ENCODE measurements at places on chromosomes 5 and 9.

DNA sequence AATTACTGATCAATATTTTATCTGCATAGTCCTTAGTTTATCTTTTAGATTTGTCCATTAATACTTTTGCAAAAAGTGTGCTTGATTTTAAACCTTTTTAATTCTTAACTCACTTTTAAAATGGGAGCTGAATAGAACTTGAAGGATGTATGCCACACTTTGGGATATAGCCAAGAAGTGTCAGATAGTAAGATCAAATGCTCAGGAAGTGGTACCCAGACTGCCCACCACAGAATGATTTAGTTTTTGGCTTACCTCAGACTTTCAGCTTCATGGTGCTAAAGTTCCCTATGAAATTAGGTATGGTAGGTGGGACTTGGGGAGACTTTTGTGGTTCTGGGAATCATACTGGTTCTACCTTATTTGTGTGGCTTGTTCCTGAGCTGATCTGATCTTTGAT lies 14.7 kb downstream of the FOCAD start:
- DNase-seq = no peak

GRCh38 chr5:142982821-142983200 lies 212.6 kb downstream of the ARHGAP26 start:
- DNase-seq = no peak

- DNase-seq = peak; percentile 81
Observed at GRCh38 chr5:168793841-168794837, 215.0 kb upstream of the PANK3 start.

GRCh38 chr9:133135146-133135745 lies 14.2 kb upstream of the RALGDS start:
- peak; percentile 86 for DNase-seq

DNA sequence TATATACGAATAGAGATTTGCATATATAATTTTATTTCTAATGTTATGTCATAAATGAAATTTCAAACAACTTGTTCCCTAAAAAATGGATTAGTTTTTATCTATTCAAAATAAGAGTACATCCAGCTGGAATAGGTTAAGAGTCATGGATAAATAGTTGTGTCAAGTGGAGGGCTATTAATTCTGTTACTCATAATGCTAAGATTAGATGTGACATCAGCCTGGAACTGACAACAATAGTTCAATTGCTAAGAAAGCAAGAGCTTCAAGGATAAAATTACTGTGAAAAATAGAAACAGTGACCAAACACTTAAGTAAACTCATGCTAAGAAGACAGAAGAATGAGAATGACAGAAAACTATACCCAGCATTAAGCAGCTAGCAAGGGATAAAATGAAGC lies 92.2 kb upstream of the CDH9 start:
- peak; percentile 71 for DNase-seq

DNA sequence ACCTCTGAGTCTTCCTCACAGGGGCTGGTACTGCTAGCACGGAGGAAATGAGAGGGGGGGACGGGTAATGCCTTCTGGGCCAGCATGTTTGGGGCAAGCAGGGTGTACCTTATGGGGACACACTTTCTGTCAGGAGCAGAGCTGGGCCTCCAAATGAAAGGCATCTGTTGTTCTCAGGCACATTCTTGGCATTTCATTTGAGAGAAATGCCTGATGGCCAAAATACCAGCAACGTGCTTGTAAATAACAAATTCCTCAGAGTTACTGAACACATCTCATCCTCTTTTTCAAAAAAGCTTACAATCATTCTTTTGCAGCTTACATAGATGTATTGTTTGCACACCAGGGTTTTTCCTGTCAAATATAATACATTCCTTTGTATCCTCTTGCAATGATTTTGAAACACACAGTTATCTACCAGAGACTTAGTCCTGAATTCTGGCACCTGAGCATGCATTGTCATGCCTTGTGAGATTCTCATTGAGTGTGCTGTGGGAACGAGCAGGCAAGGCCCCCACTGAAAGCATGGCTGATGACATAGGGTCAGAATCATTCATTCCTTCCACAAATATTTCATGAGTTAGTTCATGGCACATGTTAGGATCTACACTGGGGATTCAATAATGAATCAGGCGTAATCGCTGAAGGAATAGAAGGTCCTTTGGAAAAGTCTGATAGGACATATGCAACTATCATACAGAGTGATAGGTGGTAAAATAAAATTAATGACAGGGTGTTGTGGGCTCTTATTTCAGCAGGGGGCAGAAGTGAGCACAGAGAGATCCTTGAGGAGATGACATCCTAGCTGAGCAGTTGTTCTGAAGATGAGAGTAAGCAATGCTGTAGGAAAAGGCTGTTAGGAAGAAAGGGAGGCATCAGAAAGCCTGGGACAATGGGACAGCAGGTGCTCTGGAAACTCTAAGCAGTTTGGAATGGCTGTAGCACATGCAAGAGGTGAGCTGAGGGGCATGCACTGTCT lies 260.9 kb upstream of the TUT7 start:
- peak; percentile 72 for DNase-seq

DNA sequence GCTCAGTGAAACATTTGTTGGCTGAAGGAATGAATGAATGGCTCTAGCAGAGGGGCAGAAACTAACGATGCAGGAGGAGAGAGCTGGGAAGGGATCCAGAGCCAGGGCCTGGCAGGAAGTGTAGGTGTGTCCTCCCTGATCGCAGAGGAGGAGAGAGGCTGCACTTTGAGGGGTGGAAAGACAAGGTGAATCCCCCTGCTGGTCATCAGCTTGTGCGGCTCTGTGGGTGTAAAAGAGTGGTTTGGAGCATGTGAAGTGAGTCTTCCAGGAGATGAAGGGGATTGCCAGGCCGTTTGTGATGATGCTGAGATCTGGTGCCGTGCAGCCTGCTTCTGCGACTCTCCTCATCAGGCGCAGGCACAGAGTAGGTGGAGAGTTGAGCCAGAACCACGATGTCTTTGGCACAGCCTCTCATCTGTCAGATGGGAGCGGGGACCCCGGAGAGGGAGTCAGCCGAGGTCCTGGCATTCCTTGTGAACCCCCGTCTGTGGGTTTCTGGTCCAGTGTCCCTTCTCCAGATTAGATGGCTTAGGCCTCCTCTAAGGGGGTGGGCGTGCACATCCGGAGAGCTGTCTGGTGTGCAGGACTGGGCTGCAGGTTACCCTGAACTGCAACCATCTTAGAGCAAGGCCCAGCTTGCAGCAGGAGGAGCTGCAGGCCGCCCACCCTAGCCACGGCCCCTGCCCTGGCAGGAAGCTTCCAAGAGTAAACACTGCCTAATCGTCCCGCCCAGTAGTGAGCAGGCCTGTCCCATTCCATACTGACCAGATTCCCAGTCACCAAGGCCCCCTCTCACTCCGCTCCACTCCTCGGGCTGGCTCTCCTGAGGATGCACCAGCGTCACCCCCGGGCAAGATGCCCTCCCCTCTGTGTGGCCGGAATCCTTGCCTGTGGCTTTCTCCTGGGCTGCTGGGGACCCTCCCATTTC lies at the start of gene ADAMTS13:
TSS of gene ADAMTS13 (plus strand) at position 753 of the 928 bp plus-strand sequence. CDS start at position 830, 77 bp downstream.
- no peak for DNase-seq

GRCh38 chr9:76403352-76403751 lies 9.1 kb upstream of the RFK start:
- peak; percentile 90 for DNase-seq

GRCh38 chr5:141208478-141208877 lies at the start of gene PCDHB12:
TSS of gene PCDHB12 (plus strand) at chr5:141208719. CDS start at chr5:141208908, 189 bp downstream.
- no peak for DNase-seq

DNA sequence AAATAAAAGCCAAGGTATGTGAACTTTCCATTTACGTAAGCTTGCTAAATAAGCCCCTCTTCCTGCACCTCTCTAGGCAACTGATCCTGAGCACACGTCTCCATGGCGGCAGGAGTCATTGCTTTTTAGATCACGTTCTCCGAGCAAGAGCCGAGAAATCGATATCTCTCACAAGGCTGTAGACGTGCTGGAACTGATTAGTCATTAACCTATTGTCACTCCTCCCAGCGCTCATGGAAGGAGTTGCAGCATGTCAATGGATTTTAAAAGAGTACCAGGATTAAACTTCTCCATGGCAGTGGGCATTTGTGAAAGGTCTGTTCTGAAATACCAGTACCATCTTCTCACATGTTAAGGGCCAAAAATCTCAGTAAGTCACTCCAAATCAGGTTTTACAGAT lies 4.7 kb upstream of the ADCY2 start:
- no peak for DNase-seq

DNA sequence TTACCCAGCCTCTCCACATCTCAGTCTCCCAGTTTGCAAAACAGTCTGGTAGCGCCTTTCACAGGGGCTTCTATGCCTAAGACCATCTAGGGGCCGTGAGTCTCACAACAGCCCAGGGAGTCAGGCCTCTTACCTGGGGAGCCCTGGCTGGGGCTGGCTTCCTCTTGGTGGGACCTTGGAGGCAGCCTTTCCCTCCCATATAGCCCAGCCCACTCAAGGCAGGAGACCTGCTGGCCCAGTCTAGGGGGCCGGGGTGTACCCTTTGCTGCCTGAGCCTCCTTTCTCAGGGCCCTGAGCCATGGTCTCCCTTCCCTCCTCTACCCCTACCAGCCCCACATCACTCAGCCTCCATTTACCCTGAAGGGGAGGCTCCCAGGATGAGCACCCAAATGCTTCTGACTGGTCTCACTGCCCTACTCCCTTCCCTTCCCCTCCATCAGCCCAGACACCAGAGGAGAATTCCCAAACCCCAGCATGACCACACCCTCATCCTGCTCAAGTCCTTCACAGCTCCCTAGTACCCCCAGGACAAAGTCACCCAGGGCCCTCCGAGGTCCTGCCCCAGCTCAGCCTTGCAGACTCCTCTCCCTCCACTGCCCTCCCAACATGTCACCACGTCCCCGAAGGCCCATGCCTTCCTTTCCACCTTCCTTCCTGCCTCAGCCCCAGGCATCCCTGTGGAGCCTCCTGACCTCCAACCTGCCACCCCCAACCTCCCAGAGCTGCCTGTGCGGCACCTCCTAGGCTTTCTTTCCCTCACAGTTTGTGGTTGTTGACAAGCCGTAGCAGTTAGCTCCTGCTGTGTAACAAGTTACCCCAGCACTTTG lies 55.3 kb downstream of the BARX1 start:
- no peak for DNase-seq

DNA sequence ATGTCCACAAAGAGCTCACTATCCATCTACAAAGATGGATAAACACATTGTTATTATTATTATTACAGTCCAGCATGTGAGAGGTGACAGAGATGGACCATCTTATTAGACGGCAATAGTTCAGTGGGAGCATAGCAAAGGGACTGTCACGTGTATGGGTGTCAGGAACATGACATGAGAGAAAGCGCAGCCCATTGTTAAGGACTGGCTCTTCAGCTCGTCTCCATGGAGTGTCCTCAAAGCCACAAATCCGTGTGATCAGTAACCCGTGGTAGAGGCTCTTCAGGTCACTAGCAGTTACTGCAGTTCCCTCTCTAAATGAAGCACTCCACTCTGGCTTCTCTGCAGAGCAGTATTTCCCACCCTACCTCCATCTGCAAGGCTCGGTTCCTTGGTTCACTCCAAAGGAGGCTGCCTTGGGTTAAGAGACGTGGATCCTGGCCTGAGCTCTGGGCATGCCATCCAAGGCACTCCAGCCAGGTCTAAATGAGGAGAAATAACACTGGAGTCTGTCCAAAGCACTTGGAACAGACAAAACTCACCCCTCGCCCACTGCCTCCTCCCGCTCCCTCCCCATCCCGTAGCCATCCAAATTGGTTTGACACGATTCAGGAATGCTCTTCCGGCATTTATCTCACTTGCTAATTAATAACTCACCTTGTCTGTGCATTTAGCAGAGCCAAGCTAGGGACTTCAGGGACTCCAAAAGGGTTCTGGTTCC lies 122.3 kb upstream of the WWC1 start:
- DNase-seq = no peak

DNA sequence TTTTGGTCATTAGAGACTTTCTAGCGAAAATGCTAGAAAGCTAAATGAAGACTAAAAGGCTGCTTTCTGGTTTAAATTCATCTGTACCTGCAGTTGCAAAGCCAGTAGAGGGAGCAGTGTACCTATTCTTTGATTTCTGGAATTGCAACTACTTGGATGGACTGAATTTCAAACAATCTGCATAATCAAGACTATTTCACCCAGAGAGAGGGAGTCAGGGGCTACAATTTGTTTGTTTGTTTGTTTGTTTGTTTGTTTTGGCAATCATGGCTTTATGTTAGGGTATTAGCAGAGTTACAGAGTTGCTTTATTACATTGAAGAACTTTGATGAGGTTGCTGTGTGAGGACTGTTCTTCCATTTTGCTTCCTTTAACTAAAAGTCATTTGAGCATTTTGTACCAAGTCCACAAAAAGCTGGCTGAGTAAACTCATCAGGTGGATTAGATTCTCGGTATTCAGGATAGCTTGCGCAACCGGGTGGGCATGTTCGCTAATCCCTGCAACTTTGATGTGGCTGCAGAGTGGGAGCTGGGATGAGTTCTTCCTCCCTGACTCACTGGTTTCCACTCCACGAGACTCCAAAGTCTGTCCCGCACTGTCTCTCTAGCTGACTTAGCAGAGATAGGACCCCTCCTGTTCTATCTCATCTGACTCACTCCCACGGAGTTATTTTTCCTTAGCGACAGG lies 80.0 kb upstream of the TUT7 start:
- DNase-seq = peak; percentile 99

GRCh38 chr9:105062222-105062855 lies 134.4 kb upstream of the ABCA1 start:
- no peak for DNase-seq

- peak; percentile 94 for DNase-seq
Observed at GRCh38 chr5:123752552-123753179, 240.7 kb downstream of the CSNK1G3 start.

DNA sequence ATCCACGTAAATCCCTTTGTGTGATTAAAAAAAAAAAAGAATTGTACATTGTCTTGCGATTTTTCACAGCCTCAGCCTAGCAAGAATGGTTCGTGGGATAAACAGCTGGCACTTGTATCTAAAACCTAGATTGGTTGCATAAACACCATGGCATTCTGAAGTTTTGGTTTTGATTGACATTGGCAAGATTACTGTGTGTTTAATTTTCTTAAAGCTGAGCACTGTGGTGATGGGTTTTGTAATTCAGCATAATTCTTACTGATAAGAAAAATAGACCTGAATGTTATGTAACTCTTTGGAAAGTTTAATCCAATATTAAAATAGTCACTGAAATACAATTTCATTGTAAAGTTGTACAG lies 23.4 kb upstream of the ANKRD18A start:
- DNase-seq = peak; percentile 55

GRCh38 chr9:32401488-32401887 lies 17.0 kb downstream of the ACO1 start:
- no peak for DNase-seq

- DNase-seq = no peak
Observed at GRCh38 chr5:76724871-76725270, 8.9 kb downstream of the F2R start.

DNA sequence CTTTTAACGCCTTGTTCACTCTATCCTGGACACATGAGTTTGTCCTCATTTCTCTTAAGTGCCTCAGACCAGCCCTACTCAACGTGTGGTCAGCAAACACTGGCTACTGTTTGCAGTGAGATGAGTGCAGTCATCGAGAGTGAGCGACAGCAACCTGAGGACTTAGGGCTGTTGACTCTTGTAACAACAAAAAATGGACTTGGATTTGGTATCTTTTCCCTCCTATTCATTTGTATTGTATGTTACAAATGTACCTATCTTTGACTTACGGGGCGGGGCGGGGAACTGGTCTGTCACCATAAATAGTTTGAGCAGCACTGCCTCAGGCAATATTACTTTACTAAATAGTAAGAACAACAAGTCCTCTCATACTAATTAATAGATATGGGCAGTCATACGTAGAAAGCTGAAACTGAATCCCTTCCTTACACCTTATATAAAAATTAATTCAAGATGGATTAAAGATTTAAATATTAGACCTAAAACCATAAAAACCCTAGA lies 84.1 kb downstream of the TLE1 start:
- no peak for DNase-seq

GRCh38 chr5:80780761-80781285 lies 126.0 kb upstream of the DHFR start:
- DNase-seq = no peak

GRCh38 chr9:115694014-115694413 lies 459.6 kb upstream of the PAPPA start:
- peak; percentile 99 for DNase-seq

Data from amniotic epithelial cell (primary cell).